Activated CD8-positive, alpha-beta memory T cell treated with anti-CD3 and anti-CD28 coated beads, Interleukin-2, amount 50 U/mL, for 48 hours (primary cell): ENCODE measurements at places on chromosomes 12 and 14.
A peak's percentile ranks its signal among the peaks of the same experiment; 100 is the strongest.

DNA sequence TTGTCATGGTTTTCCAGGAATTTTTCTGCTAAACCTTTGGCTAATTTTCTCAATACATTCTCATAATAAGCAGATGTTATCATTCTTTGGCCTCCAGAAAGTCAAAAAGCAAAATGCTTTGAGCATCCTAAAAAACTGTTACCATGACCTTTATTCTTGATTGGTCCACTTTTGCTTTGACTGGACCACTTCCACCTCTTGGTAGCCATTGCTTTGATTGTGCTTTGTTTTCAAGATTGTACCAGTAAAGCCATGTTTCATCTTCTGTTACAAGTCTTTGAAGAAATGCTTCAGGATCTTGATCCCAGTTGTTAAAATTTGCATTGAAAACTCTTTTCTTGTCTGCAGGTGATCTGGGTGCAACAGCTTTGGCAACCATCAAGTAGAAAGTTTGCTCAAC lies 180.1 kb downstream of the DUSP6 start:
- no peak for DNase-seq

DNA sequence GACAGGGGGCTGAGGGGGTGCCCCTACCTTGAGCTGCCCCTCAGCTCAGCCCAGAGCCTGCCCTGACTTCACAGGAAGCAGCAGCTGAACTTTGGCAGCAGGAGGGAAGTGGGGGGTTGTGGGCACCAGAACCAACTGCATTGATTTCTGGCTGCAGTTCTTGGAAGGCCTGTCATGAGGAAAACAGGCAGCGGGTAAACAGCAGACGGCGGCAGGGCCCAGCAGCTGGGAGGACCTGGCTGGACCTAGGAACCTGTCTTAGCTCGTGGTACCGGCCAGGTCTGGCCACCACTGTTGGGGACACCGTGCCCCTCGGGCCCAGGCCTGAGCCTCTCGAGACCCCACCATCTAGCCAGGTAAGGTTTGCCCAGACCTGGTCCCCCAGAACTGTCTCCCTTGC lies 154.2 kb upstream of the MYL2 start:
- DNase-seq = no peak

DNA sequence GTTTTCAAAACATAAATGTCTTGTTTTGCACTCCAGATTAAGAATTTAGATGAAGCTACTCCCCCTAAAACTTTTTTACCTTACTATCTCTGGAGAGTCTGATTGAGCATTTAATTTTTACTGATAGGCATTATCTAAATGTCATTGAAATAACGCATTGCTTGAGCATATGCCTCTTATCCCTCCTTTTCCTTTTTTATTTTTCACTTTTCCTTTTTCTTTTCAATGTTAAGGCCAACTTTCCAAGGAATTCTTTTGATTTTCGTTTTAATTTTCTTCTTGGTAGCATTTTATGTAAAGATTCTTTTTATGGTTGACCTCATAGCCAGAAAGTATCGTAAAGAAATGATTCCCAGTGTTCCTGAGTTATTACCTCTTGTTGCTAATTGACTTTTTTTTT lies 2.9 kb downstream of the SRP54 start:
- no peak for DNase-seq

GRCh38 chr12:100127766-100128511 lies 14.7 kb downstream of the BLTP3B start:
- DNase-seq = no peak

DNA sequence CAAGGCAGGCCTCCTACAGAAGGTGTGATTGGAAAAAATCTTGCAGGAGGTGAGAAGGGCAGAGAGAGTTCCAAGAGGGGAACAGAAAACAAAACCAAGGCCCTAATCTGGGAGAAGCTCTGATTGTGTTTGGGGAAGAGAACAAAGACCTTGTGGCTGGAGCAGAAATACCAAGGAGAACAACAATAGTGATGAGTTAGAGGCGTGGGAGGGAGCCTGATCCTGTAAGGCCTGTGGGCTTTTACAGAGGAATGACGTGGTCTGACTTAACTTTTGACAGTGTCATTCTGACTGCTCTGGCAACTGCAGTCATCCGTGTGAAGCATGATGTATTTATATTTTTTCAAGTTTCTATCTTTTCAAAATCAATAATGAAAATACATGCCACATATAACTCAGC lies 200.6 kb downstream of the ANO4 start:
- DNase-seq = no peak

DNA sequence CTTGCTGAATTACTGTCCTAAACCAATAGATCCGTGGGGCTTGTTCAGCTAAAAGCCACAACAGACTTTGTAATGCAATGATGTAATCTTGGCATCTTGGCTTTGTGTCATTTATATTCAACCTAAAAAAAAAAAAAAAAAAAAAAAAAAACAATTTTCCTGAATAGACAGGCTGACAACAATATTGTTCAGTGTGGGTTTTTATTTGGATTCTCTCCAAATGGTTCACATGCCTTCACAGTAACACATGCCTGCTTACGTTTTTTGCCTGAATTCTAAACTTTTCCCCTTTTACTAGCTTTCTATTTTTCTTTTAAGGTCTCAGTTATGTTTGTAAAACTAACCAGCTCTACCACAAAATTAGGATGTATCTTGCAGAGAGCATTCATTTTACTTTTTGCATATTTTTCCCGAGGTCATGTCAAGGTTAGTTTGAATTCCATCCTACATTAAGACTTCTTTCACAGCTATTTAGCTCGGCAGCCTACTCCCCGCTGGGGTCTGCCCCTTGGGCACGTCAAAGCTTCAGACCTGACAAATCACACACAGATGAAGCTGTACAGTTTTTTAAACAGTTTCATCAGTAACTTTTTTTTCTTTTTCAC lies 213.7 kb upstream of the NPAS3 start:
- DNase-seq = no peak

DNA sequence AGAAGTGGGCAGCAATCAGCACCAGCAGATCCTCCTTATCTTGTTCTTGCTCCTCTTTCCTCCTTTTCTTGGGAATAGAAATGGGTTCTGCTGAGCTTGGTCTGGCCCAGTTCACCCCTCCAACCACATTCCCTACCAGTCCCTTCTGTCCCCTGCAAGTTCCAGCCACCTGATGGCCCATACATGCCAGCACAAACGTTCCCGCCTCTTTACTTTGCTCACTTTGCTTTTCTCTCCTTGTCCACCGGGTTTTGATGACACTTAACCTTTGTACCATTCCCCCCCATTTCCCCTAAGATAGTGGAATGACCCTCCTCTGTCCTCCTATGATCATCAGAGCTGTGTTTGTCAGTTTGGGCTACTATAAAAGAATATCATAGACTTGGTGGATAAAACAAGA lies 23.4 kb upstream of the EML1 start:
- DNase-seq = no peak

DNA sequence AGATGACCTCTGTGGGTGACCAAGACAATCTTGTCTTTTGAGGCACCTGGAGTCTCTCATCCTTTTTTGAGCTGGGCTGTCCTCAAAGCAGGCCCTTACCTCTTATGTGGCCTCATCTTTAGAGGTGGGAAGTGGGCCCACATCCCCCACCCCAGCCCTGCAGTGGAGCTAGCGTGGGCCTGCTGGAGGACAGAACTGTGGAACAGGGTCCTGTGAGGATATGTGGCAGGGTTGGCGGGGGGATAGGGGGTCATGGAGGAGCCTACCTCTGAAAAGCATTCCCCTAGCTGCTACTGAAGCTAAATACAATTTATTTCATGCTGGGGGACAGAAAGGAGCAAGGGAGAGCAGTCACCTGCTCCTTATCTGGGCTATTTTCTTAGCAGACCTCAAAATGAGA lies 457 bp upstream of the GPD1 start:
- no peak for DNase-seq

- no peak for DNase-seq
These were observed 1.4 kb downstream of the SYNE3 start for GRCh38 chr14:95515080-95515489.

DNA sequence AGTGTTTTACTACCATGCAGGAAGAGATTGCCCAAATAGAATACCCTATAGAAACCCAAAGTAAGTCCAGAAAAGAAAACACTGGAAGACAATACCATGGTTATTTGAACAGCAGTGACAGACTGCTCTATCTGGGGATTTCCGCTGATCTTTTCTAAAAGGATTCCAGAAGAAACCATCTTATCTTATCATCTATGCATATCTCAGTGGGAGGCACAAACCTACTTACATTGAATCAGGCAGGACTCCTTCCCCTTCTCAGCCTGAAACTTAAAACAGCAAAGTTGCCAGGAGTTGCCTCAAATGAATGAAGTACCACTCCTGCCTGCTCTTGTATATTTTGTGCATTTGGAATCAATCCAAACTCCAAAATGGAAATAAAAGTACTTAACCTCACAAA lies 56.7 kb upstream of the NR2C1 start:
- DNase-seq = no peak

DNA sequence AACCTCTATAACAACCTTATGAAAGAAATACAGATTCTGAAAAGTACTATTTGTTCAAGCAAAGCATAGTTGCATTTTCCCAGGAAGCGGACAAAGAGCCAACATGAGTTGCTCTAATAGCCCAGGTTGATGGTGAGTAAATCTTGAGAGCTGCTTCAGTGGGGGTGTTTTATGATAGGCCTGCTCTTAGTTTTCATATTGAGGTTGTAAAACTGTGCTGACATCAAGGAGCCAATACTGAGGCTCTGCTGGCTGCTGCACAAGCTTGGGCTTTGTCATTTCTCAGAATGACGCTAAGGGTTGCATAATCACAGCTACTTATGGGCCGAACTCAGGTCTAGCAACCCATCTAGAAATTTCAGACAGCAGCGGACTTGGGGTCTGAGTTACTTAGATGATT lies 11.5 kb downstream of the TBC1D30 start:
- DNase-seq = no peak

DNA sequence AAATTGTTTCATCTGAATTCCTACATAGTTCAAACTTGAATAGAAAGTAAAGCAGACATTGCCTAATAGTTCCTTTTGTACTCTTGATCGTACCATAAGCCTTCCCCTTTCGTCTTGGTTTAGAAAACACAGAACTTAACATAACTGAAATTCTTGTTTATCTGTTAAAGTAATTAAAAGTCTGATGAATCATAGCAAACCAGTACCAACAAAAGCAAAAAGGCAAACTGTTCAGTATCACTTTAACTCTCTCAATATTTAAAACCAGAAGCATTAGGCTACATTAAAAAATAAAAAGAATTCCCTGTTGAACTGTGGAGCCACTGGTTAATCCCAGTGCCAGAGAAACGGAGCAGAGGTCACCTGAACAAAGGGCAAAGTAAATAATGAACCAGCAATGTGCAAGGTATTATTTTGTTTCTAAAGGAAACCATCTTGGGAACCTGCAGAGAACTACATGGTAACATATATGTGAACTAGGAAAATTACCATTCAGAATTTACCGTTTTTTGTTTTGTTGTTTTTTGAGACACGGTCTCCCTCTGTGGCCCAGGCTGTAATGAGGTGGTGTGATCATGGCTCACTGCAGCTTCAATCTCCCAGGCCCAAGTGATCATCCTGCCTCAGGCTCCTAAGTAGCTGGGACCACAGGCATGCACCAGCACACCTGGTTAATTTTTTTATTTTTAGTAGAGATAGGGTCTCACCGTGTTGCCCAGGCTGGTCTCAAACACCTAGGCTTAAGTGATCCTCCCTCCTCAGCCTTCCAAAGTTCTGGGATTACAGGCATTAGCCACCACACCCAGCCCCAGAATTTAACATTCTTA lies 17.1 kb upstream of the HIGD1C start:
- DNase-seq = no peak

- DNase-seq = peak; percentile 68
These were observed 559 bp upstream of the CKAP4 start for GRCh38 chr12:106248312-106248845.

GRCh38 chr14:57657487-57657886 lies 163.8 kb upstream of the CCDC198 start:
- no peak for DNase-seq

DNA sequence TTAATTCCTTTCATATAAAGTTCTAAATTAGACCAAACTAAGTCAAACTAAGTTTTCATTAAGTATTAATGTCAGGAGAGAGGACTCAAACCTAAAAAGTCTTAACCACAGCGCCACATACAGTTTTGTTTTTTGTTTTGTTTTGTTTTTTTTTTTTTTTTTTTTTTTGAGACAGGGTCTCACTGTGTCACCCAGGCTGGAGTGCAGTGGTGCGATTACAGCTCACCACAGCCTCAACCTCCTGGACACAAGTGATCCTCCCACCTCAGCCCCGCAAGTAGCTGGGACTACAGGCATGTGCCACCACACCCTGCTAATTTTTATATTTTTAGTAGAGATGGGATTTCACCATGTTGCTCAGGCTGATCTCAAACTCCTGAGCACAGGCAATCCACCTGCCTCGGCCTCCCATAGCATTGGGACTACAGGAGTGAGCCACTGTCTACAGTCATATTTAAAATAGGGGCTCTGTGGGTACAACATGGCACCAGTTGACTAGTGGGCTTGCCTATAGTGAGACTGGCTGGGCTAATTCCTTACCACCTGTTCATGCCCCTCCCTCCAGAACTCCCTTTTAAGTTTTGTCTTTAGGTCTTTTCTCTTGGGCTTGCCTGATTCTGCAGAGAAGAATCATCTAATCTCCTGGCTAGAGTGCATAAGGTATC lies 110.2 kb downstream of the PPP2R5E start:
- DNase-seq = no peak

GRCh38 chr14:31920989-31921650 lies 156.0 kb upstream of the ARHGAP5 start:
- DNase-seq = no peak

GRCh38 chr14:71905031-71905430 lies 27.2 kb upstream of the RGS6 start:
- DNase-seq = no peak

DNA sequence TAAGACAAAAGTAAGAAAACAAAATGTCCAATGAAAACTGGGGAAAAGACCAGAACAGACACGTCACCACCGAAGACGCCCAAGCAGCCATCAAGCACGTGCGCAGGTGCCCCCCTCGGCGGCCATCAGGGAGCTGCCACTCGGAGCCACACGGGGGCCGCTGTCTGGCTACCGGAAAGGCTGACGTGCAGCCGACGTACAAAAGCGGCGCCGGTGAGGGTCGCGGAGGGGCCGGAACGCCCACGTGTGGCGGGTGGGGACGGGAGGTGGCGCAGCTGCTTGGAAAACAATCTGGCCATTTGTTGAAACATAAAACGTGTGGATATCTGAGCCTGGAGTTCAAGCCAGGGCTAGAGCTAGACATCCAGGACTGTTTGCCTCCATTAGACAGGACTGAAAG lies 60.7 kb downstream of the GALNT9 start:
- no peak for DNase-seq
